Naive thymus-derived CD4-positive, alpha-beta T cell (primary cell): ENCODE measurements at places on chromosomes 2 and 18. TPM values are rescaled to one million over a fixed set of nuclear protein-coding genes. Genes with fewer than 3 reads are reported as not detected.

GRCh38 chr2:84459944-84460429 lies 907 bp upstream of the SUCLG1 start:
- no peak for DNase-seq
- peaks cover 21% of the 10 kb centered on the region for H3K4me1 ChIP-seq
- no peaks in the 10 kb centered on the region for H3K36me3 ChIP-seq
- peak overlapping the region; percentile 69 for H3K4me3 ChIP-seq

The EIF5B gene
- 5.6 TPM for polyA plus RNA-seq

DNA sequence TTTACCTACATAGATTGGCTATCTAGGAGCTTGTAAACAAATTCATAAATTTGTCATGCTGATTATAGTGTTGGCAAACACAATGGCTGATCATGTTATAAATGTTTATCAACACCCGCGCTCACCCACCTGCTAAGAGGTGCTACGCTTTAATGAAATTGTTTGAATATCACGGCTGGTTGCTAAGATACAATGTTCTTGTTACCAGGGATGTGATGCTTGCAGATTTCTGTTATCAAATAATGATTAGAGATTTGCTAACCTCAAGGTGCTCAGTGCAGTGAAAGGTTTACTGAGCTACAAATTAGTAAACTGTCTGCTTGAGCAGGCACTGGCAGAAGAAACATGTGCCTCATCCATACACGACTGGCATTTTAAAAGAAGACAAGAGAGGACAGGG lies 160.0 kb upstream of the ZEB2 start:
- H3K36me3 ChIP-seq = no peaks in the 10 kb centered on the region
- no peaks in the 10 kb centered on the region for H3K27me3 ChIP-seq
- H3K4me1 ChIP-seq = no peaks in the 10 kb centered on the region
- H3K4me3 ChIP-seq = no peak overlapping the region

The SRD5A2 gene
- polyA plus RNA-seq = not detected

DNA sequence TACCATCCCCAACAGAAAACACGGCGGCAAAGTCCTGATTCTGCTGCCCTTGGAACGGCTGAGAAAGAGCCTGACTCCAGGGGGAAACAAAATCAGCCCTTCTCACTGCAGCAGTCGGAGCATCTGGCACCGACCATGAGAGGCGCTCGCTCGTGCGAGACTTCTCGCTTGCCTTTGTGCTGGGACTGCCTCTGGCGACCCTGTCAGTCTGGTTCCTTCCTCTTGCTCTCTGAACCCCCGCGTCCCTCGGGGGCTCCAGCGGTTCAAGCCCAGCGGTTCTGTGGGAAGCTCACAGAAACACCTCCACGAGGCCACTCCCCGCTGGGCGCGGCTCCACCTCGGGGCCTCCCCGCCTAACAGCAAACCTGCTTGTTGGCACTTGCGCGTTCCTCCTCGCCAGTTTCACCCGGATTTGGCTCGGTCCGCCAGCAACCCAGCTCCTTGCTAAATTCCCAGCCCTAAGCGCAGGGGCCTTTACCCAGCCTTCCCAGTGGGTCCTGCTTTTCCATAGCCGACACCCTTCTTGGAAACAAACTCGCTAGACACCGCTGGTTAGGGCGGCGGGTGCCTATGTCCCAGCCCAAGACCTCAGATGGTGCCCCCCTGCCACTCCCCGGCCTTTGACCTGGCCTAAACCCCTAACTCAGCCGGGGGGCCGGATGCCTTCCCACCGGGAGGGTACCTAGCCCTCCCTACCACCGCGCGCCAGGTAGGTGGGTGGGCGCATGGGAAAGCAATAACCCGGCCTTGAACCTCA lies 2.2 kb downstream of the RND3 start:
- H3K27ac ChIP-seq = no peak overlapping the region
- DNase-seq = no peak
- H3K4me1 ChIP-seq = no peaks in the 10 kb centered on the region
- H3K36me3 ChIP-seq = no peaks in the 10 kb centered on the region
- no peaks in the 10 kb centered on the region for H3K27me3 ChIP-seq
- H3K4me3 ChIP-seq = no peak overlapping the region

The CFAP53 gene
- not detected for polyA plus RNA-seq

DNA sequence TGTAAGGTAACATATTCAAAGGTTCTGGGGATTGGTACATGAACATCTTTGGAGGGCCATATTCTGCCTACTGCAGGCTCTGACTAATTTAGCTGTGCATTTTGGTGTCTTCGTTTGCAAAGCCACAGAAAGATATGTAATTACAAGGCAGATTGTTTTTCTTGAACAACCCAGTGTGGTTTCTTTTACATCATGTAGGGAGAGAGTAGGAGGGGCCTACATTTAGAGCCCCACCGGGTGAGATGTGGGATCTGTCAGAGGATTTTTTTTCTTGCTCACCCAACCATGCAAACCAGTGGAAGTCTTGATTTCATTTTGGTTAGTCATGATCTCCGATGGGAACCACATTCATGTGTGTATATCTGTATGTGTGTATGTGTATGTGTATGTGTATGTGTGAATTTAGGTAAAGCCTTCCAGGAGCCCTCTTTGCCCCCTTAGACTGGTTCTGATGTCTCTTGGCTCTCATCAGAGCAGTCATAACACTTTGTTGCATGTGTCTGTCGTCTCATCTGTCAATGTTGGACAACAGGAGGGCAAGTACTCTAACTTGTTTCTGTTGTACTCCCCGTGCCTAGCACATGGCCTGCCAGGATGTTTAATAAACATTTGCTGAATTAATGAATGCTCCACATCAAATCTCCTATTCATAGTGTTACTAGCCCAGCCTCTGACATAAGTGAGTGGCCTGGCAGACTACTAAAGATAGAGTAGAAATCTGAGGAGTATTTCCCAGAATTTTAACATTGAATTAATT lies 239.9 kb downstream of the MTX2 start:
- DNase-seq = no peak
- no peaks in the 10 kb centered on the region for H3K4me1 ChIP-seq
- H3K27me3 ChIP-seq = peaks cover 4% of the 10 kb centered on the region
- H3K36me3 ChIP-seq = no peaks in the 10 kb centered on the region
- H3K27ac ChIP-seq = no peak overlapping the region
- no peak overlapping the region for H3K4me3 ChIP-seq

GRCh38 chr2:115606350-115606749 lies 1163.9 kb downstream of the DPP10 start:
- H3K4me1 ChIP-seq = no peaks in the 10 kb centered on the region
- H3K36me3 ChIP-seq = no peaks in the 10 kb centered on the region
- no peaks in the 10 kb centered on the region for H3K27me3 ChIP-seq
- H3K4me3 ChIP-seq = no peak overlapping the region
- DNase-seq = no peak

- no peaks in the 10 kb centered on the region for H3K4me1 ChIP-seq
- no peak overlapping the region for H3K27ac ChIP-seq
- no peaks in the 10 kb centered on the region for H3K27me3 ChIP-seq
- H3K4me3 ChIP-seq = no peak overlapping the region
Observed at GRCh38 chr2:5285061-5285460, 407.1 kb upstream of the SOX11 start.

DNA sequence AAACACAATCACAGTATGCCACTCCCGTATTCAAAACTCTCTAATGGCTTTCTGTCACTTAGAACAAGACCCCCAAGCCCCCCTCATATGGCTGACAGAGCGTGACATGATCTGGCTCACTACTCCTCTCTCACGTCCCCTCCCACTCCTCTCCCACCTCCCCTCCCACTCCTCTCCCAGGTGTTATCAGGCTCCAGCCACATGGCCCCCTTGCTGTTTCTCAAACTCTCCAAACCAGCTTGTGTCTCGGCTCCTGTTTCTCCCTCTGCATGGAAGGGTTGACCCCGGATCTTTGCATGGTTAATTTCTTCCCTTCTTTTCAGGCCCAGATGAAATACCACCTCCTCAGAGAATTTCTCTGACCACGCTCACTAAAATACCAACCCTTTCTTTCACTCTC lies 180.8 kb downstream of the SLC8A1 start:
- no peak overlapping the region for H3K27ac ChIP-seq
- H3K4me1 ChIP-seq = no peaks in the 10 kb centered on the region
- no peak overlapping the region for H3K4me3 ChIP-seq
- no peak for DNase-seq
- H3K36me3 ChIP-seq = no peaks in the 10 kb centered on the region

The GALNT13 gene
- polyA plus RNA-seq = not detected

The DTNB gene
- polyA plus RNA-seq = 17.0 TPM

- H3K27me3 ChIP-seq = no peaks in the 10 kb centered on the region
- no peak overlapping the region for H3K27ac ChIP-seq
- H3K4me3 ChIP-seq = no peak overlapping the region
- no peak for DNase-seq
- H3K36me3 ChIP-seq = no peaks in the 10 kb centered on the region
Observed at GRCh38 chr2:144914113-144914512, 394.2 kb upstream of the ZEB2 start.

The XDH gene
- polyA plus RNA-seq = not detected

DNA sequence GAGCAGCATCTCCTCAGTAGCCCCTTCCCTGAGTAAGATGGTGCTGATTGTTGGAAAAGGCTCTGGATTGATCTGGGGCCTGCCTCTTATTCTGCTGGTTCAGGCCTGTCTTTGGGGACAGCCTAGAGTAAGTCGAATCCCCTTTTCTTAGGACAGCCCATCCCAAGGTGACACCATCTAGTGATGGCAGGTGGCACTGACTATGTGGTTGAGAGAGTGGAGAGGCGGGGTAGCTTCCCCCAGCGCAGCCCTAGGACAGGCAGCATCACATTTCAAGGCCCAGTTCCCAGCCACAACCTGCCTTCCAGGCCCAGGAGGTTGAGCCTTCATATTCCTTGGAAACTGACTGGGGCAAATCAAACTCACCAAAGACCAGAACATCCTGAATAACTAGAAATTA lies 69.1 kb upstream of the B3GNT7 start:
- H3K4me1 ChIP-seq = no peaks in the 10 kb centered on the region
- no peak for DNase-seq
- H3K36me3 ChIP-seq = no peaks in the 10 kb centered on the region
- no peak overlapping the region for H3K4me3 ChIP-seq
- H3K27me3 ChIP-seq = no peaks in the 10 kb centered on the region

The CCT4 gene
- 153 TPM for polyA plus RNA-seq

DNA sequence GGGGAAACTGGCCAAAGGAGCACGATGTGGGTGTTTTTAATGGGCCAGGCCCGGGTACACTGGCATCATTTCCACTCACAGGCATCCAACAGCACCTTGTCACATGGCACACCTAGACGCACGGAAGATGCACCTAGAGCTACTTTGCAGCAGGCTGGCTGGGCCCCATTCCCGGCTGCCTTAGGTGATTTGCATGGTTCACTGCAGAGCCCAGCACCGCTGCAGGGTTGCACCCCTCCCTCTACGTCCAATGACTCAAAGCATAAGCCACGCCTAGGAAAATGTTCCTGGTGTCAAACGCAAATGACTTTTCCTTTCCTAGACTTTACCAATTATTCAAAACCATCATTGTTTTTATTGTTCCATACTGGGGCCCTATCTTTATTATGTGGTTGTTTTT lies 222.9 kb downstream of the EIPR1 start:
- no peak overlapping the region for H3K4me3 ChIP-seq
- H3K27me3 ChIP-seq = no peaks in the 10 kb centered on the region

DNA sequence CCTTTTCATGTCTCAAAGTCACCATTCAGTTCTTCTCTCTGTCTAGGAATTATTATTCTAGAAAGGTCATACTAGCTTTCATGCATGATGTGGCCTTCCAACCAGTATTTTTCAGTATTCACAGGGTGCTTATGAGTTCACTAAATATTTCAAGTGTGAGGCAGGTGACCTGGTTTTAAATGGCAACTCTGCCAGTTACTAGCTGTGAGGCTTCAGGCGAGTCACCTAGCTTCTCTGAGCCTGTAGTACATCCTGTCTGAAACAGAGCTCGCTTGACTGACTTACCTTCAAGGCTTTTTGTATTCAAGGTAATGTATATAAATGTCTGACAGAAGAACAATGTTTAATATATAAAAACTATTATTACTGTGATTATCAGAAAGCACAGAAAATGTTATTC lies 19.4 kb upstream of the ACVR1 start:
- no peaks in the 10 kb centered on the region for H3K27me3 ChIP-seq
- no peaks in the 10 kb centered on the region for H3K36me3 ChIP-seq
- H3K27ac ChIP-seq = no peak overlapping the region
- no peak overlapping the region for H3K4me3 ChIP-seq

The SERTAD2 gene
- polyA plus RNA-seq = 6.9 TPM

The RAD51AP2 gene
- not detected for polyA plus RNA-seq
